ENCODE measurements at places on chromosomes 7 and 10. TPM values are rescaled to one million over a fixed set of nuclear protein-coding genes. Genes with fewer than 3 reads are reported as not detected.

CLRN3 gene
- not detected for total RNA-seq

ZDHHC6 gene
- total RNA-seq: 15.6 TPM

- DNase-seq: no peak
- H3K4me1 ChIP-seq: peaks cover 72% of the 10 kb centered on the region
- peak within 1 kb of the TSS; percentile 79 for H3K4me3 ChIP-seq
- peaks cover 25% of the 10 kb centered on the region for H3K36me3 ChIP-seq
- H3K27ac ChIP-seq: peak within 1 kb of the TSS; percentile 99
- H3K27me3 ChIP-seq: no peaks in the 10 kb centered on the region
These were observed at the start of gene LZTS2 for GRCh38 chr10:100999742-101000126. LZTS2 (plus strand) TSS chr10:100999808; CDS start chr10:101002539, 2,731 bp downstream.

DNA sequence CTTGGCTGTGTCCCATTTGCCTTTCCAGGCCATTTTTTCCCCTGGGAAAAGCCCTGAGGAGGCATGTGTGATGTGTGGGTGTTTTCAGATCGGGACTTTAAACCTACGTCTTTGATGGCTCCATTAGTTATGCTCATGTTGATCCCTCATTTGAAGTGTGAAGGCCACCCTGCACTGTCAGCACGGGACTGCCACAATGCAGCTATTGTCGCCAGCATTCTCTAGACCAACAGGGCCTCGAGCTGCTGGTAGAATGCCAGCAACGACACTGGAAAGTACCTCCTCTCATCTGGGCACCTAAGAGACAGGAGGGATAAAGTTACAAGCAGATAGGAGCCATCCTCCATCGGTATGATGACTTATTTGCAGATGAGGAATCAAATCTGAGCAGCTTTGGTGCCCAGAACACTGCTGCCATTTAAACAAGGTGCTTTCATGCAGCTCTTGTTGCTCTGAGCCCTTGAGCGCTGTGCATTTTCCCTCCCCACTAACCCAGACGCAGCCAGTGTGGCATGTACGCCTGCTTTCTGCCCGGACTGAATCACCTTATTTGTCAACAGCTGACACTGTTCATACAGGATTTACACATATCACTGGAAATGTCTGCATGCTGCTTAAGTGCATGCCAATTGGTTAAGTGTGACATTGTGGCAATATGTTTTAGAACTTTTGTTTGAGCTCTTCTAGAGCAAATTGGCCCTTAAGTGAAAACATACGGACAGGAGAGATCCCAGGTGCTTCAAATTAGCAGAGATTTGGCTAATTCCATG, 175.0 kb upstream of the PITRM1 start:
- no peak for DNase-seq
- no peak overlapping the region for H3K4me3 ChIP-seq
- H3K27me3 ChIP-seq: no peaks in the 10 kb centered on the region
- H3K36me3 ChIP-seq: no peaks in the 10 kb centered on the region
- no peak overlapping the region for H3K27ac ChIP-seq

- no peak overlapping the region for H3K4me3 ChIP-seq
- peaks cover 20% of the 10 kb centered on the region for H3K4me1 ChIP-seq
- no peaks in the 10 kb centered on the region for H3K36me3 ChIP-seq
- H3K27me3 ChIP-seq: no peaks in the 10 kb centered on the region
- peak overlapping the region; percentile 50 for H3K27ac ChIP-seq
- no peak for DNase-seq
These were observed 193.7 kb upstream of the SVIL start for GRCh38 chr10:29828440-29828894.

DNA sequence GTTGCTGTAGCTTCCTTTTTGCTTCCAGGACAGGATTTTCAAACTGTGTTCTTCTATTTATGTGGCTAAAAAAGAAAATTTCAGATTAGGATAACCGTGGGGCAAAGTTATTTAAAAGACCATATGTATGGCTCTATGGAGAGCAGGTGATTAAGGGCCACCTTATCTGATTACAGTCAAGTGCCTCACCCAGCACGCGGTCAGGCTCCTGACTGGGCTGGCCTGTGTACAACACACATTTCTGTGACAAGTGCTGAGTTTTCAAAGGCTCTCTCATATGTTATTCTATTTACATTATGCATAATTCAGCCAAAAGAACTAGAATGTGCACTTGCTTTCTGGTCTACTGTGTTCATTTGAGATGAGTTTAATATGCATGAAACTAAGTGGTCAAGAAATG, 547.4 kb downstream of the PHTF2 start:
- H3K36me3 ChIP-seq: no peaks in the 10 kb centered on the region
- no peak overlapping the region for H3K4me3 ChIP-seq
- no peak overlapping the region for H3K27ac ChIP-seq
- H3K4me1 ChIP-seq: peaks cover 17% of the 10 kb centered on the region

DNA sequence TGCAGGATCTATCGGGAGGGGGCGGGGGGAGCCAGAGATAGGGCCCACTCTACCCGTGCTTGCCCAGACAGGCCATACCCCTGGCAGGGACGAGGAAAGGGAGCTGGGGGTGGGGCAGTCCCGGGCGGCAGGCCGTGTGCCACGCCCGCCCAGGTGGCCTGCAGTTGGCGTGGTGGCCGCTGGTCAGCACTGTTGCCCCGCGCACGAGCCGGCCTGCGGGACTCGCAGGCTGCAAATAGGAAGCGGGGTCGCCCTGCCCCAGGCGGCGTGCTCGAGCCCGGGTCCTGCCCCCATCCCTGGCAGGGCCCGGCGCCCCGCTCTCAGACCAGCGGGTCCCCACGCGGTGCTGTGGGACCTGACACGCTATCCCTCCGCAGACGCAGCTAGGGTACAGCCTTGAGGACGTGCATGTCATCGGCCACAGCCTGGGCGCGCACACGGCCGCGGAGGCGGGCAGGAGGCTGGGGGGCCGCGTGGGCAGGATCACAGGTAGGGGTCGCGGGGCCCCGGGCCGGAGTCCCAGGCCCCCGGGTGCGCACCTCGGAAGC, 6.7 kb downstream of the PNLIPRP2 start:
- no peak overlapping the region for H3K27ac ChIP-seq
- peak; percentile 85 for DNase-seq
- peaks cover 9% of the 10 kb centered on the region for H3K4me1 ChIP-seq
- no peaks in the 10 kb centered on the region for H3K36me3 ChIP-seq

- peaks cover 42% of the 10 kb centered on the region for H3K4me1 ChIP-seq
- no peak overlapping the region for H3K27ac ChIP-seq
- no peaks in the 10 kb centered on the region for H3K27me3 ChIP-seq
- no peak overlapping the region for H3K4me3 ChIP-seq
- DNase-seq: no peak
- no peaks in the 10 kb centered on the region for H3K36me3 ChIP-seq
These were observed 57.3 kb downstream of the TCF7L2 start for GRCh38 chr10:113007343-113007771.

DNA sequence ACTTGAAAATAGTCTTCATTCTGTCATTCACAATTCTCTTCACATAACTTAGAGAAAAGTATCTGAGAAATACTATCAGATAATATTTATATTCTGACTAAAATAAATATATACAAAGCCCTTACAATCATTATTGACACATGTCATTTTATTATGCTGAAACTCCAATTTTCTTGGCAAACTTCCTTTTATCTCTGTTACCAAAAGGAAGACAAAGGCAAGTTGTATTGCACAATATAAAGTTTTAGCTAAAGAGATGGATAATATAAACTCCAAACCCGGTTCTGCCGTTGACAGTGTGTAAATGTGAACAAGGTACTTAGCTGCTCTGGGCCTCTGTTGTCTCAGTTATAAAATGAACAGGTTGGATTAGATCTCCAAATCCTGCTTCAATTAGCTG, 99.0 kb upstream of the MDFIC start:
- no peaks in the 10 kb centered on the region for H3K36me3 ChIP-seq
- H3K27ac ChIP-seq: no peak overlapping the region
- H3K4me1 ChIP-seq: peaks cover 38% of the 10 kb centered on the region
- DNase-seq: no peak
- no peak overlapping the region for H3K4me3 ChIP-seq

- no peak overlapping the region for H3K27ac ChIP-seq
- H3K4me1 ChIP-seq: no peaks in the 10 kb centered on the region
- DNase-seq: peak; percentile 4
- H3K27me3 ChIP-seq: no peaks in the 10 kb centered on the region
- H3K36me3 ChIP-seq: no peaks in the 10 kb centered on the region
These were observed 16.9 kb upstream of the OTUD1 start for GRCh38 chr10:23422003-23422411.

GRCh38 chr10:122420624-122421007, 33.8 kb upstream of the ARMS2 start:
- no peak overlapping the region for H3K4me3 ChIP-seq
- H3K27me3 ChIP-seq: no peaks in the 10 kb centered on the region
- peak overlapping the region; percentile 79 for H3K27ac ChIP-seq
- H3K4me1 ChIP-seq: peaks cover 37% of the 10 kb centered on the region

DNA sequence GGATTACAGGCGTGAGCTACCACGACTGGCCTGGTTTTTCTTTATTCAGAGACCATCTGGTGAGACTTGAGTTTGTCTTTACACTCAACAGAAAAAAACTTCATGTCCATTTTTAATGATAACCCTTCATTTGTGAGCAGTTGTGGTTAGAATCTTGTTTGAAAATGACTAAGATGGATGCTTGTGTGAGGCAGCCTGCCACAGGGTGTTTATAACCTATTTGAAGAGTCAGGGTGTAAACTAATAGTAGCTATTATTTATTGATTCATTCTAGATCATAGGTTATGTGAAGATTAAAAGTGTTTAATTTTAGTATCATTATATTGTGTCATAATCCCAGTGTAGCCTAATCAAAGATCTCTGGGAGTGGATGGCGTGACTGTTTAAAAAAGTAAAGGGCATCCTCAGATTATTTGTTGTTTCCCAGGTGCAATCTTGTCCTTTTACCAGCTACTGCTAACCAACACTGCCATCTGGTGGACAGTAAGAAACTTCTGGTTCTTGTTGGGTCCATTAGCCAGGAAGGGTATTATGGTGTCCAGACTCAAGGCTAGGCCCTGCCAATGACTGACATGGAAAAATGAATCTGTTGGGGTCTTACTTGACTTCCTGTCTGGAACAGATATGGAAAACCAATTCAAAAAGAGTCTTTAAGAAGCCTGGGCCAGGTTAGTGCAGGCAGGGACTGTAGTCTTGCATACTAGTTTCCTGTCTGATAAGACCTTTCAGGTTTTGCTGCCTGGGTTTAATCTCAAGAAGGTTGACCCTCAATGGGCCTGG, 24.9 kb downstream of the NRBF2 start:
- peak; percentile 3 for DNase-seq
- H3K27ac ChIP-seq: no peak overlapping the region
- peaks cover 26% of the 10 kb centered on the region for H3K4me1 ChIP-seq
- H3K27me3 ChIP-seq: no peaks in the 10 kb centered on the region

DNA sequence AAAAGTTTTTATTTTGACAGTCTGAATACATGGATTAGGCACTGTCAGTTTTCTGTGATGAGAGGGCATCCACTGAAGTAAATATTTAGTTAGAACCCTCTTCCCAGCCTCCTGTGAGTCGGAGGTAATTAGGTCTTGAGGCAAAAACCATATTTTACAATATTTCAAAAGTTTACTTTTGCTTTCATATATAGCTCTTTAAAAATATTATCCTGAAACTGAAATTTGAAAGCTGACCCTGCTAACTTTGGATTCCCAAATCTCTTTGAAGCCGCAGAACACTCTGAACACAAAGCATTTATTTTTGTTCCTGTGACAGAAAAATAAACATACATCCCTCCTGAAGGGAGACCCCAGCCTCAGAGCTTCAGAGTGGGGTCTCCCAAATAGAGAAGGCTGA, 317.4 kb downstream of the KIF20B start:
- no peaks in the 10 kb centered on the region for H3K36me3 ChIP-seq
- no peaks in the 10 kb centered on the region for H3K27me3 ChIP-seq
- no peak for DNase-seq
- no peak overlapping the region for H3K27ac ChIP-seq
- no peaks in the 10 kb centered on the region for H3K4me1 ChIP-seq
- H3K4me3 ChIP-seq: no peak overlapping the region

DNA sequence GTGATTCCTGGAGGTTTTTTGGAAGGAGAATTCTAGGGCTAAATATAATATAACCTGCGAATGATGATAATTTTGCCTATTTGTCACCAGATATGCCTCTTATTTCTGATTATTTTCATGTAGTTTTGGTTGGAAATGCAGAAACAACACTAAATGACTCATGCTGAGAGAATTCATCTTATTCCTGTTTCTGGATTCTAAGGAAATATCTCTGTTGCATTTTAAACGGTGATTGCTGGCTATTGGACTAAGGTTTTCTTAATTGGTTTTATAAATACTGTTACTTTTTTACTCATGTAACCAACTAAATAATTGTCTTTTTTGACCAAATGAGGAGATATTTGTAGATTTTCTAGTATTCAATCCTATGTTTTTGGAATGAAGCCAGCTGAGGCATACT, 204.9 kb upstream of the NPSR1 start:
- no peaks in the 10 kb centered on the region for H3K4me1 ChIP-seq
- no peak overlapping the region for H3K27ac ChIP-seq
- H3K4me3 ChIP-seq: no peak overlapping the region

- no peak overlapping the region for H3K27ac ChIP-seq
- H3K36me3 ChIP-seq: no peaks in the 10 kb centered on the region
- no peak for DNase-seq
- no peaks in the 10 kb centered on the region for H3K4me1 ChIP-seq
- H3K27me3 ChIP-seq: no peaks in the 10 kb centered on the region
These were observed 87.4 kb downstream of the BUB3 start for GRCh38 chr10:123241391-123242141.

- H3K4me3 ChIP-seq: no peak overlapping the region
- H3K36me3 ChIP-seq: peaks cover 8% of the 10 kb centered on the region
- H3K27ac ChIP-seq: no peak overlapping the region
- peaks cover 8% of the 10 kb centered on the region for H3K4me1 ChIP-seq
- no peaks in the 10 kb centered on the region for H3K27me3 ChIP-seq
These were observed 46.6 kb downstream of the MINPP1 start for GRCh38 chr10:87551326-87551725.

DNA sequence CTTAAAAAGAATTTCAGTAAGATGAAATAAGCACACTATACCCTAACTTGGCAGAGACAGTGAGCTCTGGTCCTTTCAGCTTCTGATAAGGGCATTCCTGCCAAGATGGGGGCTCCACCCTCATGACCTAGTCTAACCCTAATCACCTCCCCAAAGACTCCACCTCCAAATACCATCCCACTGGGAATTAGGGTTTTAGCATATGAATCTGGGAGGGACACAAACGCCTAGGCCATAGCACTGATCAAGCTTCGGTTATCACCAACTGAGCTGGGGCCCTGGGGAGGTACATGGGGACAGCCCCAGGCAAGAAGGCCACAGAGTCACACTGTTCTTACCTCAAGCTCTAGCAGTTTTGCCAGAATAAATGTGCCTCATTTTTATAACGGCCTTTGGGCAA, 31.4 kb downstream of the PALS2 start:
- no peaks in the 10 kb centered on the region for H3K4me1 ChIP-seq
- no peak overlapping the region for H3K4me3 ChIP-seq
- DNase-seq: no peak

- no peak overlapping the region for H3K4me3 ChIP-seq
- H3K27me3 ChIP-seq: no peaks in the 10 kb centered on the region
- no peaks in the 10 kb centered on the region for H3K4me1 ChIP-seq
- no peak for DNase-seq
- no peaks in the 10 kb centered on the region for H3K36me3 ChIP-seq
- H3K27ac ChIP-seq: no peak overlapping the region
These were observed 266.0 kb downstream of the RNLS start for GRCh38 chr10:88317099-88317498.

GRCh38 chr7:17774716-17775288, 165.5 kb downstream of the SNX13 start:
- H3K36me3 ChIP-seq: no peaks in the 10 kb centered on the region
- H3K4me1 ChIP-seq: no peaks in the 10 kb centered on the region
- no peak overlapping the region for H3K4me3 ChIP-seq
- H3K27ac ChIP-seq: no peak overlapping the region
- no peak for DNase-seq
- no peaks in the 10 kb centered on the region for H3K27me3 ChIP-seq

Measured in esophagus muscularis mucosa (tissue), 4 donors.